ENCODE measurements at places on chromosomes 1 and 21.

DNA sequence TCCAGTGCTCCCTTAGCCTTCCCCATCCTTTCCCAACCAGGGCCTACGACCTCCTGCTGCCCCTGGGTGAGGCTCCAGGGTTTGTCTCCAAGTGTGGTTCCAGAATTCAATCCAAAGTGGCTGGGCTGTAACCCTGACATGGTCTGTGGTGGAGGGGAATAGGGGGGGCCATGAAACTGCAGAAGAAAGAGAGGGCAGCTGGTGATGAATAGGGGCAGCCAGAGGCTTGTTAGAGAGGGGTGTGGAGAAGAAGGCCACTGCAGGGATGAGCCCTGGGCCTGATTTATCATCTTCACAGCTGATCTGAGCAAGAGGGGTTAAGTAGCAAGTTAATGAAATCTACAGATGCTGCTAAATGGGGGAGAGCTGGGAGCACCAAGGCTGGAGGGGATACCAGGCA is 12.9 kb upstream of the ERI3 start:
- no peak for DNase-seq

DNA sequence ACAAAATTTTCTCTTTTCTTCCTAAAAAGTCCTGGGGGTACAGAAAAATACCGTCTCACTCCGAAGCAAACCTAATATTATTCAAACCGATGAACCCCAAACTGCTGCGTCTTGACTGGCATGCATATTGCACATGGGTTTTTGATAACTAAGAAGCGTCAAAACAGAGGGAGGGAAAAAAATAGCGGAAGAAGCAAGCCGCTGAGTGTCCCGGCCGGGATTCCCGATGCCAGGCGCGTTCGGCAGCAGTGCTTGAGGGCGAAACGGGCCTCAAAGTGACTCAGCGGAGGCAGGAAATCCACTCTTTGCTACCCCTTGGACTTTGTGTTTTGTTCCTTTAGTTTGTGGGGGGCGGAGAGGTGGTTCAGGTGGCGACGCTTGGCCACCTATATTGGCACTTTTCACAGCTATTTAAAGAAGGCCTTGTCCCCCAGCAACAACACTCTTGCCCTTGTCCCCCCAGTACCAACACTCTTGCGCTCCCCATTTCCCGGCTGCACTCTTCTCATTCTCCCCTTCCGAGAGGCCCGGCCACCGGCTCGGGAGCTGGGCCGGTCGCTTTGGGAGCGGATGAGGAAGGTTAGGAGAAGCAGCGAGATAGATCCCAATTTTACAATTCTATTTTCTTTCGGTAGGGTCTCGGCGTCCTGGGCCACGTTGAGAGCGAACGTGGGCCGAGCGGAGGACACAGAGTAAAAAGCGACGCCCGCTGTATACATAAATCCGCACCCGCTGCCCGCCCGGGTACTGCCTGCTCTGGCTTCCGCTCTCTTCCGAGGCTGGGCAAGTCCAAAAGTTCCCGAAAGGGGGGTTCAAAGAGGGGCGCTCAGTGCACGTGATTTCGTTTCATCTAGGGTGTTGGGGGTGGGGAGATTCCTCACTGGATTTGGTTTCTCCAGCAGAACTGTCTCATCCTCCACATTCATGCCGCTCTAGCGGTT is 2.5 kb downstream of the LMX1A start:
- DNase-seq, result no peak

GRCh38 chr1:240109920-240110636 is 18.4 kb downstream of the FMN2 start:
- no peak for DNase-seq

- DNase-seq, result no peak
Measured at GRCh38 chr1:1397839-1398523, 1.2 kb downstream of the CCNL2 start.

GRCh38 chr21:38621132-38621531 is 122.9 kb upstream of the ERG start:
- DNase-seq, result no peak

DNA sequence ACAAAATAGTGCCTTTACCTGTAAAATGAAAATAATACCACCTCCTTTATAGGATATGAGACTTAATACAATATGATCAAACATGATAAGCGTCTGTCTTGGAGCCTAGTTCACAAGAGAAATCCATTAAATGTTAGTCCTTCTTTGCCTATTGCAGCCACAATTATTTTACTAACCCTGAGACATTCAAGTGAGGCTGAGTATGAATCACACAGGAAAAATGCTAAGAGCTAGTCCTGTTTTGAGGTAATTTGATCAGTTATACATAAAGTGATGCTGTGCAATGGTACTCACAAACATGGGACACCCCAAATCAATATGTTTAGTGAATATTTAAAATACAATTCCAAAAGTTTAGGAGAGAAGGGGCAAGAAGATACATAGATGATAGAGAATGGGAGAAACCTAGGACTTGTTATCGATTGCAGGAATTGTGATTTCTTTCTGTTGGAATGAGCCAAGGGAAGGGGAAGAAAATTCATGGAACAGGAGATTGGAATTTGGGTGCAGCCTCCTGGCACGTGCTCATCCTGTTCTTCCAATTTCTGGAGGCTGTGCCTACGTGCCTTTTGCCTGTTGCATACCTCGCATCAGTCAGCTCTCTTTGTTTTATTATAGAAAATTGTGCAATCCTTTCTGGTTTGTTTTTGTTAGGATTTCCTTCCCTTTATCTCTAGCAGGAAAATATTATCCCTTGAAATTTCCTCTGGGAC is 39.9 kb upstream of the BACH1 start:
- DNase-seq, result no peak

DNA sequence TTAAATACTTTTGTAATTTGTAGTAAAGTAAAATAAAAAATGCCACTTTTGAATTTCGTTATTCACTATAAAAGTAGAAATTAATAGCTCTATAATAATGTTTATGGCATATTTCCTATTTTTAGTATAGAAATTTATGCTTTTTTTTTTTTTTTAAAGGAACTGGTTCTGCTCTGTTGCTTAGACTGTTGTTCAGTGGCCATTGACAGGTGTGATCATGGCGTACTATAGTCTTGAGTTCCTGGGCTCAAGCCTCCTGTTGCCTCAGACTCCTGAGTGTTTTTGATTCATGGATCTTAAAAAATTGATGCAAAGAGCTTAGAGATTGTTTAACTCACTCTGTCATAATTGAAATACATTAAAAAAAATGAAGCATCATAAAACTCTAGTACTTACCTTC is 53.6 kb downstream of the RPS6KC1 start:
- no peak for DNase-seq

DNA sequence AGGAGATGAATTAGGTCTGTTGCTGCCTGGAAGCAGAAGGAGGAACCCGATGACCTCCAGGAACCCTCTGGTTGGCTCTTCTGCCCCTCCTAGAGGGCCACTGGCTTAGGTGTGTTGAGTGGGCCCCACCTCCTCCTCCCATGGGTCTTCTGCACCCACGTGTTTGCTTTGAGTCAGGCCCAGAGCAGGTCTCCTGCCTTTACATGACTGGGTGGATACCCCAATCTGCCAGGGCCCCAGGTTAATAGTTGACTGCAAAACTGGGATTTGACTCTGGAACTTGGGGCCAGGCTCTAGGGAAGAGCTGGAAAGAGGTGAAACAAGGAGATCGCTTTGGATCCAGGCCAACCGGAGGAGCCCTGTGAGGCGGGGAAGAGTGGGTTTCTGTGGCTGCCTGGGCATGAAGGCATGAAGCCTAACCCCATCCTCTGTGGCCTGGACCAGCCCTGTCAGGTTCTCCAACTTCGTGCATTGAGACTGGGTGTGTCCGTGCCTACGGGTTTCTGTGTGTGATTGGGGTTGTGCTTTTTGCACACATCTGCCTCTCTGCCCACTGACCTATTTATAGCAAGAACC is 7.8 kb upstream of the LAD1 start:
- DNase-seq, result no peak

- no peak for DNase-seq
Measured at GRCh38 chr1:47791879-47792608, 205.1 kb downstream of the TRABD2B start.

DNA sequence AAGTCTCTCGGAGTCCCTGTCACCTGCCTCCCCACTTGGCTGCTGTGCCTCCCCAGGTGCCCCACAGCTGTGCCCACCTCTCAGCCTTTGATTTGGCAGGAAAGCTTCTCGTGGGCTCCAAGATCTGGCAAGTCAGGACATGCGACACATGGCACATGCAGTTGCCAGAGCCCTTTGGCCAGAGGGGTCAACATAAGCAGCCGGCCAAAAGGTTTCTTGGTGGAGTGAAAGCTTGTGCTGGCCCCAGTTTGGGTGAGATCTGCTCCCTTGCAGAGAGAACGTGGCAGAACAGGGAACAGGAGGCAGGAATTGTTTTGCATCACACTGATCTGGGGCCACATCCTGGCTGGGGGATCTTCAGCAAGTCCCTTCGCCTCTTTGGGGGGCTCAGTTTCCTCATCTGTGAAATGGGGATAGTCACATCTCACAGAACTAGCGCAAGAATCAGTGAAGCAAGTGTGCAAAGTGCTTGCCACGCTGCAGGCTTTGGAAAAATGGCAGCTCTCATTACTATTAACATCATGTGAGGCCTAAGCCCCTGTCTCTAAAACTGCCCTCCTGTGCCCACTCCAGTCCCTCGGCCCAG is 232.6 kb downstream of the TRABD2B start:
- DNase-seq, result no peak

GRCh38 chr1:77872645-77873044 is 15.8 kb upstream of the NEXN start:
- DNase-seq, result no peak

Data from amygdala (tissue), 56 donors.